Suprapubic skin (tissue), 4 donors: ENCODE measurements at places on chromosomes 6 and 20.

DNA sequence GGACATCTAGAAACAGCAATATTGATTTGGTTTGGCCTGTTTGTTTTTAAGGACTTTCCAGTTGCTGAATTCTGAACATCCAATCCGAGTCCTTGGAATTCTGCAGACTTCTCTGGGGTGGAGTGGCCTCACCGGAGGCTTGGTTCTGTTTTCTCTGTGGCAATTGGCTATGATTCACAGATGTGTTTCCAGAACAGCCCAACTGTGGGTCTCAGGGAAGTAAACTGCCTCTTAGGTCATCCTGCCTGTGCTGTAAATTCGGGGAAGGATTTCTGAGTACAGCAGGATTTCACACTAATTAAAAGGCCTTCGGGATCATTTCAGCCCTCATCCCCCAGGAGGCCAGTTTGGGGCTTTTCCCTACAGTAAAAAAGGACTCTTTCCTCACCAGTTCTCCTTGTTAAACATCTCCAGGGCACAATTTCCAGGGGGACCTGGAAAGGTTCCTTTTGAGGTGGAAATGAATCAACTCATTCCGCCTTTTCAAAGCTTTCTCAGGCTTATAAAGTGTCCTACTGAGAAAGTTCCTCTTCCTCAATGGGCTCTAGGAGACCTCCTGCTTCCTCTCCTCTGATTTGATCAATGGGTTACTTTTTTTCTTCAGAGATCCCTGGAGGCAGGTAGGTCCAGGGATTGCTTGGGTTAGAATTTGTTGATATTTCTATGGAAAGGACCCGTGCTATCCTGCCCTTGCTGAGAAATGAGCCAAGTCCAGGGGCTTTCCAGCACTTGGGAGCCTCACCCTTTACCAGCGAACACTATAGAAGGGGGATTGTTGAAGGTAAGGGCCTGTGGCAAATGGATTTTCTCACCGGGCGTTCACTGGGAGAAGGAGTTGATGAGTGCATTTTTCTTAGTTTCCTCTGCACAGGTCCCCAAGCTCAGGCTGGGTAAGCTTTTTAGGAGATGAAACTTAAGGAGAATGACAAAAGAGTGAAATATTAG, 114.6 kb downstream of the CLIC5 start:
- no peak for DNase-seq

DNA sequence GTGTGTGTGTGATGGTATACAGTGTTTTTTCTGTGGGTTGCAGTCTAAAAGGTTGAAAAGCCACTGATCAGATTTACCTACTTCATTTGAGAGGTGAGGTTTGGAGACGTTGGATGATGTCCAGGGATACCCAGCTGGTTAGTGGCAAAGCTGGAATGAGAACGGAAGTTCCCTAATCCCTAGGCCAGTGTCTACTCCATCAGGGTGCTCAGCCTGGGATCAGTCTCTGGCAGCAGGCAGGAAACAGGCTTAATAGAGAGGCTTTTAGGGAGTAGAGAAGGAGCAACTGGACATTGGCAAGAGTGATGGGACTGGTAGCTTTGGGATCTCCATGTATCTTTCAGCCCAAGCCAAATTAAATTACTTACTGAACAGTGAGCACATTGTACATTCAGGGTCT, 80.7 kb downstream of the C6orf52 start:
- no peak for DNase-seq

DNA sequence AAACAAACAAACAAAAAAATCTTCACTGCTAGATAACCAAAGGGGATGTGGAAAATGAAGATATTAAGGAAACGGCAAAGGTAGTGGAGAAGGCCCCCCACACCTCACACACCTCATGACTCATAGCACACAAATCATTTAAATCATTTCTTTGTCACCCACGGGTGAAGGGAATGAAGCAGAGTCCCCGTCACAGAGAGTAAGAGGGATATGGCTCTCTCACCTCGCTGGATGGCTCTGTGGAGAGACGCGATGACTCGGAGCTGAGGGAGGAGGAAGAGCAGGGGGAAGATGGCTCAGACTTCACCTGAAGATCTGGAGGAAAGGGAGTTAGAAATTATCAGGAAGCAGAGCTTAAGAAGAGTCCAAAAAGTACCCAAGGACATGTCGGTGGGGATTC, 1.2 kb downstream of the ATF6B start:
- DNase-seq = no peak

DNA sequence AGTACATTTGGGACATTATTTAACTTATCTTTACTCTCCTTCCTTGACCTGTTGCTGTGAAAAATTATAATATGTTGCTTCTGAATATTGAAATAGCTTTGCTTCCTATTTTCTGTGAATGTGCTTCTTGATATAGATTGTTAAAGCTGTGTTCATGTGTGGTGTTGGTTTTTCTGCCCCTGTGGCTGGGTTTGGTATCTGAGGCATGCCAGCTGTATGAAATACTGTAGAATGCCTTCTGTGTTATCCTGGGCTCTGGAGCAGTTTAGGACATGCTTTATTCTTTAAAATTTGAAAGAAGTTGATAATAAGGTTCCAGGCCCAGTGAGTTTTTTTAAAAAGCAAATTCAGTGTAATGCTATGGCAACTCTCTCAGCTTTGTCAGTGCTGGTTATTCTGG, 71.7 kb downstream of the HIVEP1 start:
- no peak for DNase-seq
